Activated CD4-positive, alpha-beta T cell treated with anti-CD3 and anti-CD28 coated beads for 48 hours (primary cell): ENCODE measurements at places on chromosomes 5 and 9.

GRCh38 chr5:80623999-80624398, 30.5 kb upstream of the MSH3 start:
- DNase-seq, result no peak

- DNase-seq, result peak; percentile 75
These were observed 23.4 kb downstream of the HNRNPK start for GRCh38 chr9:83956436-83957247.

GRCh38 chr5:138595180-138595795, 20.1 kb upstream of the HSPA9 start:
- no peak for DNase-seq

DNA sequence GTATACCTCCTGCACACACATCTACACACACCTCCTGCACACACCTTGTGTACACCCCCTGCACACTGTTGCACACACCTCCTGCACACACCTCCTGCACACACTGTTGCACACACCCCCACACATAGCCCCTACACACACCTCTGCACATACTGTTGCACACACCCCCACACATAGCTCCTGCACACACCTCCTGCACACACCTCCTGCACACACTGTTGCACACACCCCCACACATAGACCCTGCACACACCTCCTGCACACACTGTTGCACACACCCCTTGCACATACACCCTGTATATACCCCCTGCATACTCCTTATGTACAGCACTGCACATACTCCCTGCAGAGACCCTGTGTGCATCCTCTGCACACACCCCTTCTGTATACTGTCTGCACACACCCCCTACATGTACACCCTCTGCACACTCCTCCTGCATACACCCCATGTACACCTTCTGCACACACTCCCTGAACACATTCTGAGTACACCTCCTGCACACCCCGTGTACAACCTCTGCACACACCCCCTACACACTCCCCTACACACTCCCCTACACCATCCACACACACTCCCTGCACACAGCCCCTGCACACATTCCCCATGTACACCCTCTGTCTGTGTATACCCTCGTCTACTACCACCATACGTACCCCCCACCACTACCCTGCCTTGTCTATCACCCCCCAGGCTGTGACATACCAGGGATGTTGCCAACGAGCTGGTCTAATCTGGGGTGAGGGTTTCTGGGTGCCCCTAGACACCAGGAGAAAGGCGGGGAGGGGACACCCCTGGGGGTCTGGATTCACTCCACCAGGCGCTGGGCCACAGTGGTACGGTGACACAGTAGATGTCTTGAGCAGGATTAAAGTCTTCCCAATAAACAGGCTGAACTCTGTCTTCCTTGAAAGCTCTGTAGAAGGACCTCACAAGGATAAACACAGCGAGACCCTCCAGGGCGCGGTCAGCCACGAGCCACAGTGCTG, 1.1 kb upstream of the CEP72 start:
- DNase-seq, result peak; percentile 2

GRCh38 chr5:78275998-78276543, 18.4 kb downstream of the AP3B1 start:
- DNase-seq, result no peak

- DNase-seq, result no peak
These were observed 153.6 kb downstream of the GNAQ start for GRCh38 chr9:77877976-77878375.

- DNase-seq, result peak; percentile 68
These were observed 162.7 kb downstream of the C9orf50 start for GRCh38 chr9:129458155-129458661.

DNA sequence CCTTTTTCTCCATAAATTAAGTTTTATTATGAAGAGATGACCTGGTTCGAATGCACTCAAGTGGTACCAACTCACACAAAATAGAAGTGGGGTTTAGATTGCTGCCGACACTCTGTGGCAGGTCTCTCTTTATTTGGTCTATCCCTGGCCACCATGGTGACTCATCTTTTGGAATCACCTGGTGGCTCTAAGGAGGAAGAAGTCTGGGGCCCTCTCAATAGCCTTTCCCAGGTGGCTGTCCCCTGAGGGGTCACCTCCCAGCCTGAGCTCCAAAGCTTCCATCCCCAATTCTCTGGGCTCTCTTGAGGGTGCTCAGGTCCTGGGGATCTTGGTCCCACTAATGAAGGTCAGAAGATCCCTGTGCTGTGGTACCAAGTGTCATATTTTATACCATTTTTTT, 136.8 kb downstream of the MVB12B start:
- DNase-seq, result no peak

- peak; percentile 53 for DNase-seq
These were observed 404.7 kb upstream of the TRPC7 start for GRCh38 chr5:136769900-136770684.

DNA sequence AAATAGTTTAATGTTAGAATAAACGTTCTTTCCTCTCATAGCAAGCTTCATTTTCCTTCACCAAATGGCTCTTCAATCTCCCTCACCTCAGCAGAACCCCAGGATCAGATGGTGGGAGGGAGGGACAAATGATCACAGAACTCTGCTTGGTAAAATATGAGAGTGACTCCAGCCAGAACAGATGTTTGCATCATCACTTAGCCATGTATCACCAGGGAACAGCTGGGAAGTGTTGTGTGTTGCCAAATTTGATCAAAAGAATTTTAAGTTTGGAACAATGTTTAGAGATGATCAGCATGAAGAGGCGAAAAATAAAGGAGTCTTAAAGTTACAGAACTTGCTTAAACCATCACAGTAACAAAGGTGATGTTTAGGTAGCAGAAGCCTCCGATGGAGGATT, 115.7 kb downstream of the FRMD3 start:
- no peak for DNase-seq

DNA sequence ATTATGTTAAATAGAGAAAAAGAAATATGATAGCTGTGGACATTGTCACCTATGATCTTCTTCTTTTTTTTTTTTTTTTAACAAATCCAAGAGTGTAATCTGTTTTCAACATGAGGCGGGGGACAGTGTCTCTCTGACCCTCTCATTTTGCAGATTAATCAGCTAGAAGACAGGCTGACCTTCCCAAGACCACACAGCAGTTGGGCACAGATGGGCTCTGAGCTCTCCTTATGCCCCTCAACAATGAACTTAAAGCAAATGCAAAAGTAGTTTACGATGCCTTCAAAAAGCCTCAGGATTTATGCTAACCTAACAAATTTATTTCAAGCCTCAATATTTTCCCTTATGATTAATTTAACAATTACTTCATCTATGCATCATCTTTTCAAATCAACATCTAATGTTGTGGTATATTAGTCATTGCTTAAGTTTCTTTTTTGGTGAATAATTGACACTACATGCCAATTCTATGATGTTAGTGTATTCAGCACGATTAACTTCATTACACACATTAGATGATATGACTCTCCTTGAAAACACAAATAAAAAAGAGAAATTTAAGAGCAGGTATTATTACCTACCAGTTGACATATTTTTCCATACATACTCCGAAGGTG, 7.4 kb downstream of the NFIL3 start:
- no peak for DNase-seq

- DNase-seq, result no peak
These were observed 129.4 kb upstream of the PITX1 start for GRCh38 chr5:135163391-135163790.

- no peak for DNase-seq
These were observed 215.6 kb downstream of the EFNA5 start for GRCh38 chr5:107455111-107455544.

DNA sequence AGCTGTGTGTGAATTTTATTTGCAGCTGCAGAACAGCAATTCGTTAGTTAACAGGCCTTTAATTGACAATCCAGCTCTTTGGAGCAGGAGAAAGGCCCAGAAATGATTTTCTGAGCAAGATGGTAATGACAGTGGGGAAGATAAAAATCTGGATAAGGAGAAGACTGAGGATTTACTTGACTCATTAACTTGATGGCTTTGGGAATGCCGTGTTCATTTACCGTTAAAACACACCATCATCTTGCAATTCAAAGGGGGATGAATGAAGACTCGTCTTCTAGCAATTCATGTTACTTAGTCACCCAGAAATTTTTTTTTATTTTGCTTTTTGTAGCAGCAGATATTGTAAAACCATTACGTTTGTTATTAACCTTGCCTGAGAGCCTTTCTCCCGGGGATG, 52.0 kb downstream of the PTTG1 start:
- DNase-seq, result no peak

DNA sequence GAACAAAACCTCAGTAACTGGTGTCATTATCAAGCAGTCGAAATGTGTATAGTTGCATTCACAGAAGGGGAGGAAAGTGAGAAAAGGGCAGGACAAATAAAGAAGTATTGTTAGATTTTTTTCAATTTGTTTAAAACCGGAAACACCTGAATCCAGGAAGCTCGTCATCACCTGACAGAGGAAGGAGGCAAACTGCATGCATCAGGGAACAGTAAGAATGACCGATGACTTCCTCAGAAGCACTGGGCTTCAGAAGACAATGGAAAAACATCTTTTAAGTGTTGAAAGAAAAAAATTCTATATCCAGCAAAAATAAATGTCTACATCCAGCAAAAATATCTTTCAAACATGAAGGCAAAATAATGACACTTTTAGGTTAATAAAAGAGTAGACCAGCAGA, 29.5 kb downstream of the PLEKHG4B start:
- no peak for DNase-seq

- DNase-seq, result no peak
These were observed 100.5 kb upstream of the SNX2 start for GRCh38 chr5:122674385-122674784.

DNA sequence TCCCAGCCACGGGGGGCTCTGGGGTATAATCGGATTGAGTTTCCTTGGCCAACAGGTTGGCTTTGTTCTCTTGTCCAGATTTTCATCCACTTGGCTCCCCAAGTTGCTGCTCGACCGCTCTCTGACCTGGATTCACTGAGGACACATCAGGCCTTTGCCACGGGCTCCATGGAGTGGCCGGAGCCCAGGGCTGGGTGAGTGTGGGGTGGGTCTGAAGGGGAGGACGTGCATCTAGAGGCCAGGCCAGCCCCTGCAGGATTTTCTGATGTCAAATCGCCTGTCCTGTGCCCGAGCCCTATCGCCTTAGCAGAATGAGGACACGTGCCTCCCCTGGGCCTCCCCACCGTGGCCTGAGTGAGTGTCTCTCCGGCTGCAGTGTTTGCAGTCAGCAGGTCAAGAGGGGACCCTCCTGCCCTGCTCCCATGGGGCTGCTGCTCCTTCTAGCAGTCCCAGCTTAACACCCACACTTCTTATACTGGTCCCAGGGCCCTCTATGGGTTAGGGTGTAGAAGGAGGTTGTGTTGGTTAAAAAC, 89.1 kb upstream of the BOD1 start:
- DNase-seq, result no peak

DNA sequence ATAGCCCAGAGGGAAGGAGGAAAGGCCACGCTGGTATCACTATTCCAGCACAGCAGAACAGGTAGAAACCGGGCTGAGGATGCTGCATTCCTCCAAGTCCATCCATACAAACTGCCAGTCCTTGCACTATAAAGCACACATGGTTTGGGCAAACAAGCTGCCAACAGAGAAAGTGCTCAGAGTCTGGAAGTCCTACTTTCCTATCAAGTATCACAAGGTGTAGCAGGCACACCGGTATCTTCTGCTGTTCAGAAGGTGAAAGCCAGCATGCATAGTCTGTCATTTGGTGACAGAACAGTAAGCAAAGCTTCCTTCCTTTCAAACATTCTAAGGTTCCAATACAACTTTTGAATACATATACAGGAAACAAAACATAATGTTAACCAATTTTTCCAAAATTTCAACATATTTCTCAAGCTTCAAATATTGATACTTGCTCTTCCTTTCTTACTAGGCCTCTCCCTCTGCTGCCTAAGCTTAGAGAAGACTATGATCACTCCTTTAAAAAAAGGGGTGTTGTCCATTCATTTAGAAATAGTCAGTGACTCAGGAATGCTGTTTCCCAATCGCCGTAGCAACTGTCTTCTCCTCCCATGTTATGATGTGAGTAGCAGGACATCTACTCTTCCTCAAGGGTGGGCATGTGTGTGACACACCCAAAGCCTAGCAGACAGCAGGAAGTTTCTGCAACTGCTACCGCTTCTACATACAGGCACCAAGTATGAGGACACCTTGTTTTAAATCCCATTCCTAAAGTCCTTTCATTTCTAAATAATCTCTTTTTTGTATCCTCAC, 14.7 kb downstream of the DIAPH1 start:
- DNase-seq, result no peak

GRCh38 chr9:126360073-126360472, 33.4 kb downstream of the MVB12B start:
- no peak for DNase-seq

DNA sequence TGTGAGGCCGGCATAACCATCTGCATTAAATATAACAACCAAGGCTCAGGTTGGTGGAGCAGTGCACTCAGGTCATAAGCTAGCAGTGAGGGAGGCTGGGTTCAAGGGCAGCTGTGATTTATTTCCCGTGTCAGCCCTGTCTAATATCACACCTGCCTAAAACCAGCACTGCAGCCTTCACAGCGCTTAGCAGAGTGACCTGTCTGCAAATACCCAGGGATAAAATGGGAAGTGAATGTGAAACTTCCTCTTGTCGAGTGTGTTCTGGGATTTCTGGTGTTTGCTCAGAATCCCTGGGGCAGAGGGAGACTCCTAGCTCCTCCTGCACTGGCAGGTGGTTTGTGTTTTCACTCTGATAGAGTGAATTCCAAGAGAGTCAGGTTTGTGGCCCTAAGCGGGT, 57.5 kb downstream of the ZNF510 start:
- no peak for DNase-seq

DNA sequence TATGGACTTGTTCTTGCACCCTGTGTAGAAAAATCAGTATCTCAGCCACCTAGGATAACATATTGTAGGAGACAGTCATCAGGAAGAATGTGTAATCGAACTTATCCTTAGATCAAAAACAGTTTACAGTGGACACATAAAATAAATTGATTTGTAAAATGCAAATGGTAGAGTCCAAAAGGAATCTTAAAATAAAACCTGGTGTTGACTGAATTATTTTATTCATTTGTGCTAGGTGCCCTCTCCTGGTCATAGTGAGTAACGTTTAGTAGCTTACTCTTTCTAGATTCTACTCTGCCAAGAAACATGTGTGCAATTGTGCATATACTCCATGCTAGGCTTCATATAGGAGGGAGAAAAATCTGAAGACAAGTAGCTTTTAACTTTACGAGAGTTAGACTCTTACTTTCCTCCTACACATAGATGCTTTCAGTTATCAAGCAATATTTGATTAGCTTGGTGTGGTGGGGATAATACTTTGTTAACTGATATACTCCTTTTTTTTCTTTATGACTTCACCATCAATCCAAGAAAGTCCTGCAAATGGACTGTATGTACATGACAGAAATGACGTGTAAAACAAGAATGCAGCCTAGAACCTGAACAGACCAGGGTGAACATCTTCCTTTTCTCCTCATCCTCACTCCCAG, 23.7 kb upstream of the LOX start:
- no peak for DNase-seq
